ENCODE measurements at places on chromosomes 7 and 10.

- no peak for DNase-seq
Observed at GRCh38 chr7:36546331-36546730, 156.7 kb downstream of the ANLN start.

DNA sequence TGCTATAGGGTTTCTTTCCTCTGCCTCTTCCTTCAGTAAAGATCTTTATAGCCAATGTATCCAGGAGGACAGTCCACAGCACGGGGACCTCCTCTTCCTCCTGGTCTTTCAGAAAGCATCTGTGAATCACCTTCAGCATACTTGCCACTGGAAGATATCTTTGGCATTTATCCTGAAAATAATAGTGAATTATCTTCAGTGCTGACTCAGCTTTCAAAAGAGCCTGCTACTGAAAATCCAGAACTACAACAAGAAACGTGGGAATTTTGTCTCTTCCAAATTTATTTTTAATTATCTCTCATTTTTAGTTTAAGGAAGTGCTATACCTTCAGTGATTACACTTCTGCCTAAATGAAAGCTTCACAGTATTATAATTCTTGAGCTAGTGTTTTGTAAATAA, 7.6 kb upstream of the UNC5B start:
- no peak for DNase-seq

- no peak for DNase-seq
Observed at GRCh38 chr10:2837674-2838073, 229.7 kb upstream of the PFKP start.

DNA sequence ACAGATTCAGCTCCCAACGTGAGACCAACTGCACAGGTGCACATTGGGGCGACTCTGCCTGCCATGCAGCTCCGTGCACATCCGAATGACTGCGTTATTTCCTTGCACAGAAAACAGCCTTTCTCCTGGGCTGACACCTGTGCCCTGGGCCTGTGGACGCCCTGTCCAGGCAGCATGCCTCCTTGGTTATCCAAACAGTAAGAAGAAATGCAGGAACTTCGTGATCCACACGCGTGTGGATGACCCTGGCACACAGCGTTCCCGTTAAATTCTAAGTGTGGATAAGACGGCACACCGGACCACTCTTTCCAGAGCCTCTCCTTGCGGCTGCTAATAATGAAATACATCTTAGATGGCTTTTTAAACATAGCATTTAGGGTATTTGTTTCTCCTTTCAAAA, 39.6 kb downstream of the NKX6-2 start:
- no peak for DNase-seq

- DNase-seq, result no peak
Observed at GRCh38 chr7:104230606-104231005, 22.8 kb upstream of the ORC5 start.

DNA sequence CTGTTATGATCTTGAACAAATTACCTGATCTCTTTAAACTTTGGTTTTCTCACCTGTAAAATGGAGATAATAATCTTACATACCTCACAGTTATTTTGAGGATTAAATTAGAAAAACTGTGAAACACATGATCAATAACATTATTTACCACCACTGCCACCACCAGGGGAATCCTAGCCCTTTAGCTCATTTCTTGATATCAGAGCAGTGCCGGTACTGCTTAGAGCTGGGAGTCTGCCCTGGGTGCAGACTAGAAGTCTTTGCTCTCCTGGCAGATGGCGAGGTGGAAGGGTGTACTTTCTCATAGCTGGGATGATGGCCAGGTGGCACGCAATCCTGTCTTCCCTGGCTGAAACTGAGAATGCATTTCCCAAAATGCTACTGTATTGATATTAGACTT, 12.7 kb upstream of the EFCAB10 start:
- DNase-seq, result no peak

- no peak for DNase-seq
Observed at GRCh38 chr10:33790521-33791271, 456.2 kb upstream of the NRP1 start.
